ENCODE measurements at places on chromosomes 1 and 21.
A peak's percentile ranks its signal among the peaks of the same experiment; 100 is the strongest.

GRCh38 chr1:84861516-84861915 is 31.5 kb downstream of the LPAR3 start:
- ATAC-seq = no peak

GRCh38 chr1:22233222-22233621 is 90.3 kb upstream of the WNT4 start:
- no peak for ATAC-seq

DNA sequence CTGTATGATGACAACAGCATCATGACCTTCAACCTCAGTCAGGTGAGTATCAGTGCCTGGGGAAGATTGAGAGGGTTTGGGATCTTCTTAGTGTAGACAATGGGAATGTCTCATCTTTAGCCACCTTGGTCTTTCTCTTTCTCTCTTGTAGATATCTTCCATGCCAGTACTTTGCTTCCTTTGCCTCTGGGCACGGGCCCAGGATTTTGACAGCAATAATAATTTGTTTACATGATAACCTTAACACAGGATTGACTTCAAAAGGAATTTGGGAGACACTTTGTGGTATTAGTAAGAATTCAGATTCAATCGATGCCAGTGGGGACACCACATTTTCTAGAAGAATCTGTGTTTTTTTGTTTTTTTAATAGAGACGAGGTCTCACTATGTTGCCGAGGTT is 12.1 kb upstream of the PIGV start:
- ATAC-seq = no peak

DNA sequence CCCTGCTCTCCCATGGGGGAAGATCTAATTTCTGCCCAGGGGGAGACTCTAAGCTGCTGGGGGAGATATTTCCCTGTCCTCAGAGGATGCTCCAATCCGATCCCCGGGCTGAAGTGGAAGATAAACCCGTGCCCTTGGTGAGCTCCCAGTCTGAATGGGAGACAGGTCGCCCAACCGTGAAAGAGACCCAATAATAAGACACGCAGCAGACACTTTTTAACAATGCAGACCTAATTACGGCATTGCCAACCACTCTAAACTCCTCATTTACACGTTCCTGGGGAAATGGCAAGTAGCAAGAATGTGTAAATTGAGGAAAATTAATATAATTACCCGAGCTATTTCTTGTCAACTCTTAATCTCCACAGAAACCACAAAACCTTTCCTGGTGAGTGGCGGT is 48.7 kb upstream of the ACTL8 start:
- no peak for ATAC-seq

GRCh38 chr1:206693592-206693991 is 8.9 kb downstream of the MAPKAPK2 start:
- ATAC-seq = no peak

DNA sequence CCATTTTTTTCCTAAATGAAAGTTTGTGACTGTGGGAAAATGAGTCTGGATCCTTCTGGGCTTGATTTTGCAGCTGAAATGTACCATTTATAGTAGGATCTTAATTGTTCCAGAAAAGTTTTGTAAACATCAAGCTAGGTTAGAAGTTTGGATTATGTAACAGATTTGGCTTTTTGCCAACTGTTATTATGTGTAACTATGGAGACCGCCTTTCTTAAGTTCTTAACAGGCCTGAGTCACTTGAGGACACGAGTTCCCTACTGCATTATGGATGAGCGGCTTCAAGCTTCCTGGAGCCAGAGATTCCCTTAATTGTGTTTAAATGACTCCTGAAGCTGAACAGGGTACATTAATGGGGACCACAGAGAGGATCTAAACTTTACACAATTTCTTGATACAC is 22.2 kb downstream of the SLC25A33 start:
- no peak for ATAC-seq

DNA sequence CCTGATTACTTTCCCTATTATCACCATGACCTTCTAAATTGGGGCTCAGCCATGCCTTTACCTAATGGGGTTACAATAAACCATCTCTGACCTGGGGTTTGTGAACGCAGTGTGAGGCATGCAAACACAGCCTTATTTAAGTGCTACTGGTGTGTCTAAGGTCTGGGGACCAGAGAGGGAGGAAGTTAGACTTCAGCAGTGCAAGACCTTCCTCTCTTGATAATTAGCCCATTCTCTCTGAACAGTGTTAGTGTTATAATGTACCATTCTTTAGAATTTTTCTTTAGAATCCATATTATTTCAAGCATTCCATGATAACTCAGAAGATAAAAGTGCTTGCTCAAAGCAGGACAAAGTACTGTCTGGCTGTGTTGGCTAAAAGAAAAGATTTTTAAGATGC is 10.5 kb upstream of the LRRC8D start:
- no peak for ATAC-seq

- no peak for ATAC-seq
These were observed 427.7 kb upstream of the RUNX1 start for GRCh38 chr21:35476621-35477395.

DNA sequence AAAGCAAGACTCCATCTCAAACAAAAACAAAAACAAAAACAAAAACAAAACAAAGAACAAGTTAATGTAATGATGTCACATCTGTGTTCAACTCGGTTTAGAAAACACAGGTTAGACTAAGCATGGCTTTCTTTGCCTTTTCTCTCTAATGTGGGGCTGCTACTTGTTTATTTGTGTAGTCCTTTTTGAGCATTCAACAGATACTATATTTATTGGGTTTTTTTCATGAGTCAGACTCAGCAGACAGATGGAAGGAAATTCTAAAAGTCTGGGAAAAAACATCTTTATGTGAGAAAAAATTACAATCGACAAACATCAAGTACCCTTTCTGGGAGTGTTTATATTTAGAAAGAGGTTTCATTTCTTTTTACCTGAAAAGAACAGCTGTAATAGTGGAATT is 22.3 kb upstream of the OTUD3 start:
- ATAC-seq = no peak

DNA sequence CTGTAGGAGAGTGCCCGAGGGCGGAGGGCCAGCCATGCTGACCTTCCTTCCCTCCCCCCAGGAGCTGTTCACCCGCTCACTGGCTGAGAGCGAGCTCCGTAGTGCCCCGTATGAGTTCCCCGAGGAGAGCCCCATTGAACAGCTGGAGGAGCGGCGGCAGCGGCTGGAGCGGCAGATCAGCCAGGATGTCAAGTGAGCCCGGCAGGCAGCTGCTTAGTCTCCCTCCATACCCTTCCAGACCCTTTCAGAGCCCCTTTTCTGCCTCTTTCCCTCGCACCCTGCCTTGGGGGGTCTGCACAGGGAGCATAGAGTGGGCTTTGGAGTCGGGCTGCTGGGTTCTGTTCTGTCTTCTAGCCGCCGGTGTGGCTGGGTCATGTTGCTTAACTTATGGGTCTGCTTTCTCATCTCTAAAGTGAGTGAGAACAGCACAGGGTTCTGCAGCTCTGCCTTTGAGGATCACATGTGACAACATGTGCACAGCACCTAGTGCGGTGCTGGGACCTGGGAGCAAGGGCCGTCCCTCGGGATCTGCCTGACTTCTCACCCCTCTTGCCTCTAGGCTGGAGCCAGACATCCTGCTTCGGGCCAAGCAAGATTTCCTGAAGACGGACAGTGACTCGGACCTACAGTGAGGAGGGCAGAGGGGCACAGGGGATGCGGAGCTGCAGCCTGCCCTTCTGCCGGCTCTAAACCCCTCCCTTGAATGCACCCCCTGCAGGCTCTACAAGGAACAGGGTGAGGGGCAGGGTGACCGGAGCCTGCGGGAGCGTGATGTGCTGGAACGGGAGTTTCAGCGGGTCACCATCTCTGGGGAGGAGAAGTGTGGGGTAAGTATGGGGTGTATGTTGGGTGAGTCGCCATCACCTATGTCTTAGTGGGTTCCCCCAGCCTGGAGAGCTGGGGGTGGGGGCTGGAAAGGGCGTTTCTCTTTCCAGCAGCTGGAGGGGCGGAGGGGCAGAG is 6.2 kb downstream of the AMPD2 start:
- ATAC-seq = no peak

- ATAC-seq = no peak
These were observed 9.3 kb downstream of the ATP1A2 start for GRCh38 chr1:160124705-160125478.

- ATAC-seq = no peak
These were observed 108.9 kb downstream of the CAPN8 start for GRCh38 chr1:223556414-223557129.

GRCh38 chr1:97119260-97120158 is 397.9 kb downstream of the PTBP2 start:
- ATAC-seq = no peak

DNA sequence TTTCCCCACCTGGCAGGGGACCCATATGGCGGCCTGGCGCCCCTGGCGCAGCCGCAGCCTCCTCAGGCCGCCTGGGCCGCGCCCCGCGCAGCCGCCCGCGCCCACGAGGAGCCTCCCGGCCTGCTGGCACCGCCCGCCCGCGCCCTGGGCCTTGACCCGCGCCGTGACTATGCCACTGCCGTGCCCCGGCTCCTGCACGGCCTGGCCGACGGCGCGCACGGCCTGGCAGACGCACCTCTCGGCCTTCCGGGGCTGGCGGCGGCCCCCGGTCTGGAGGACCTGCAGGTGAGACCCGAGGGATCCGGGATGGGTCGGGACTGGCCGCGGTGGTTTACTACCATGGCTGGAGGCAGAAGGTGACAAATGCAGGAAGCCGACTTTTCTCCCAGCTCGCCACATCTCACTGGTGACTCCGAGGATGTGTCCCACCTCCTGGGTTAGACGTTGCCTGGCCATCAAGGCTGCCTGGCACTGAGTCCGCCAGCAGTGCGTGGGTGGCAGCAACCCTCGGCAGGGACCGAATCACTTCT is 1.1 kb downstream of the TFAP2E start:
- ATAC-seq = no peak

GRCh38 chr21:34911360-34911759 is 137.7 kb downstream of the RUNX1 start:
- ATAC-seq = no peak

DNA sequence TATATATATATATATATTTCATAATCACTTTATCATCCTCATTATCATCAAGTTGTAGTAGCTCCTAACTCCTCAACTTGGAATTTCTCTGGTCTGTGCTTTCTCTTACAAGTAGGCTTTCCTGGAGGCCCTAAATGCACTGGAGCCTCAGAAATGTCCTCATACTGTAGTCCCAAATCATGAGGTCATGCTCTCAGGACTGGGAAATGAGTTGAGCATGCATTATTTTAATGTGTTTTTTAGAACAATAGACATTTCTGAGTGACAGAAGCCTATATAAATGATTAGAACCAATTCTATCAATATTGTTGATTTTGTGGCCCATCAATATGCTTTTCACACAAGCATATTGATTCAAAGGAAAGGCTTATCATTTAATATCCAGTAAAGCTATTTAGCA is 42.9 kb upstream of the C1orf105 start:
- no peak for ATAC-seq

DNA sequence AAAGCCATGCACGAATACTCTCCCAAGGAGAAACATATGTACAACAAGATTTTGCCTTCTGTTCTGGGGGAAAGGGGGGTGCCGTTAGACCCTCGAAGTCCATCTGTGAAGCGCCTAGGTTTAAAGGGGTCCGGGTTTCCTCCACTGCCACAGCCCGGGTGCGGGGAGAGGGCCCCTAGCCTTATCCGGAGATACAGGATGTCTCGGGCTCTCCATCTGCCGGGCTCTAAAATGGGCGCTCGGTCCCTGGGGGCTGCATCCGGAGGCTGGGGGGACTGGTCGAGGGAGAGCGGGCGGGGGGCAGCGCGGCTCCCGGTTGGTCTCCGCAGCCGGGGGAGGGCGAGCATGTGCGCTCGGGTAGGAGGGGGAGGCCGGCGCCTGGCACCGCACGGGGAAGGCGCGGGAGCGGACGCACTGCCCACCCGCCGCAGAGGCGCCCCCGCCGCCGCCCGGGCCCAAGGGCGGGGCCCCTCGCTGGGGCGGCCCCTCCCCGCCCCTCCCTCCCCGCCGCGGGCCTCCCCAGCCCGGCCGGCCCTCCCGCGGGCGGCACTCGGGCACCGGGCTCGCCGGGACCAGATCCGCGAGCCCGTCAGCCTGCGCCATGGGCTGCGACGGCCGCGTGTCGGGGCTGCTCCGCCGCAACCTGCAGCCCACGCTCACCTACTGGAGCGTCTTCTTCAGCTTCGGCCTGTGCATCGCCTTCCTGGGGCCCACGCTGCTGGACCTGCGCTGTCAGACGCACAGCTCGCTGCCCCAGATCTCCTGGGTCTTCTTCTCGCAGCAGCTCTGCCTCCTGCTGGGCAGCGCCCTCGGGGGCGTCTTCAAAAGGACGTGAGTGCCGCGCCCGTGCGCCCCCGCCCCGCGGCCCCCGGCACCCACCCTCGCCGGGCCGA is 63.1 kb downstream of the ELK4 start:
- ATAC-seq = peak; percentile 21

GRCh38 chr1:117796226-117796625 is 133.2 kb downstream of the GDAP2 start:
- ATAC-seq = no peak

GRCh38 chr1:233361876-233362275 is 34.4 kb downstream of the MAP3K21 start:
- ATAC-seq = no peak

- ATAC-seq = peak; percentile 72
These were observed 53.0 kb downstream of the IER5 start for GRCh38 chr1:181141431-181141910.

DNA sequence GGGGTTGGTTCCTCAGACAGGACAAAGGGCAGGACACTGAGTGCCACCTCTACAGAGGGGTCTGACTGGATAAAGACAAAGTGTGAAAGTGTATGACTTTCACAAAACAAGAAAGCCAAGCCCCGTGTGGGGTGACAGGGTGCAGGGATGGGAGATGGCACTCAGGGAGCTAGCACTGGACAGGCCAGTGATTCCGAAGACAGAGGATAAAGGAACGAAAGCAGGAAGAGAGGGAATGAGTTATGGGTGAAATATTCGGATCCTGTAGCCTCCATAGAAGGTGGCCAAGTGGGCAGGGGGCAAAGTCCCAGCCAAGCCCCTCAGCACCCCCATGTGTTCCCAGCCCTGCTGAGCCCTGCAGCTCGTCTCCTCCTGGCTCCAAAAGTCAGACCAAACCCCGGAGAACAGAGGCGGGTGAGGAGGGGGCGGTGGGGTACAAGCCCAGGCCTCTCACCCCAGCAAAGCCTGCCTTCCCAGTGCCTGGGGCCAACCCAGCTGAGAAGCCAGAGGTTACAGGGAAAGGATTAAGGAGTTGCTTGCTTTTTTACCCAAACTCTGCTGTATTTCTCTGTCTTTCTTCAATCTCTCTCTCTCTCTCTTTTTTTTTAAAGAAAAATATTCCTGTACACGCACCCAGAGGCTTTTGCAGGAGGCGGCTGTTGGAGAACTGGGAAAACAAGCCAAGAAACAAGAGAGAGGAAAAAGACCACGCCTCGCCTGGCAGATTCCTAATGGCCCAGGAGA is 14.0 kb upstream of the WASF2 start:
- ATAC-seq = no peak

DNA sequence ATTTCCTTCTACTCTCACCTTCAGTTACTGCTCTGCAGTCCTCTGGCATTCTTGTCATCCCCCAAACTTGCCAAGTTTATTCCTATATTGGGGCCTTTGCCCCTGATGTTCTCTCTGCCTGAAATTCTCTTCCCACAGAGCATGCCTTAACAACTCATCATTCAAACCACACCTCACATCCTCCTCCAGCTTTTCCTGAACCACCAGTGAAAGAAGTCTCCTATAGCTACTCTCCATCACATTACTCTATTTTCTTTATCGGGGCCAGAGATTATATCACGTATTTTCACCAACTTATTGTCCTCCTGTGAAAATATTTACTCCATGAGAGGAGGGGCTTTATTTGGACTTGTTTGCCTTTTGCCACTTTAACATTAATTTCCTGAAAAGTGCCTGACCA is 32.1 kb downstream of the EXTL2 start:
- ATAC-seq = no peak

- no peak for ATAC-seq
These were observed 103.0 kb downstream of the NOS1AP start for GRCh38 chr1:162172311-162173102.
